Activated T-cell treated with anti-CD3 and anti-CD28 coated beads for 4 hours (primary cell): ENCODE measurements at places on chromosomes 2 and 18.

DNA sequence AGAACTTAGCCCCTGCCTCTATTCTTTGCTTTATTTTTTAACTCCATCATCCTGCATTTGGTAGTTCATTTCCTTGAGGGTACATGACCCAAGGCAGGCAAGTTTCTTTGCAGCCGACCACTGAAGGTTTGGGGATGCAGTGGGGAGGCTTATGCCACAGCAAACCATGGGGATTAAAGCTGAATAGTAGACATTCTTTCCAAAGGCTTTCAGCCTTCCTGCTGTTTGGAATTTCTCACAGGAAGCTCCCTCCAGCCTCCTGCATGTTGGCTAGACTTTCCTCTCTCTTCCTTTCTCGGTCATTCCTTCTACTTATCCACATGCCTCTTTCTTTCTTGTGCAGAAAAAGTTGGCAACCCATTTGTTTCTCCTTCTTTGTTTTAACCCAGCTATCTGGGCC lies 77.3 kb downstream of the SOCS6 start:
- DNase-seq = no peak

DNA sequence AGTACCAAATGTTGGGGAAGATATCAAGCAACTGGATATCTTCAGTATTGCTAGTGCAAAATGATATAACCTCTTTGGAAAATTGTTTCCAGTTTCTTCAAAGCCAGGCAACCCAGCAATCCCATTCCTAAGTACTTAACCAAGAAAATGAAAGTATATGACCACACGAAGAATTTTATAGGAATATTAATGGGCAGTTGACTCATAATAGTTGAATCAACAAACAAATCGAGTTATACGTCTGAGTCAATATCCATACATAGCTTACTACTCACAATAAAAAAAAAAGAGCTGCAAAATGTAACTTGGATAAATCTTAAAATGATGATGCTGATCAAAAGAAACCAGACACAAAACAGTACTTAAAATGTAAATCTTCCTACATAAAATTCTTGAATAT lies 810.4 kb downstream of the METTL4 start:
- no peak for DNase-seq

GRCh38 chr2:24652265-24653182 lies 140.7 kb downstream of the PTRHD1 start:
- no peak for DNase-seq

DNA sequence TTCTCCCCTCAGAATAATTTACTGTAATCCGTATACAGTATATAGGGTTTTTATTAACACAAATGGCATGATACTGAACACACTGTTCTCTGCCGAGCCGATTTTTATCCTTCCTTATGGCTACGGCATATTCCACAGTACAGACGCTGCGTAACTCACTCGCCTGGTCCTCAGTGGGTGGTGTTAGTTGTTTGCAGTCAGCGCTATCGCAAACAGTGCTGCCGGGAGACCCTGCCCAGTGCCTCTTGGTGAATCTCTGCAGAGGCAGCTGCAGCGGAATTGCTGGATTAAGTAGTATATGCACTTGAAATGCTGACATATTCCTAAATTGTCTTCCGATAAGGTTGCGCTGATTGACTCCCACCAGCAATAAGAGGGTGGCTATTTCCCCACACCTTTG lies 73.9 kb downstream of the MARCO start:
- DNase-seq = no peak

DNA sequence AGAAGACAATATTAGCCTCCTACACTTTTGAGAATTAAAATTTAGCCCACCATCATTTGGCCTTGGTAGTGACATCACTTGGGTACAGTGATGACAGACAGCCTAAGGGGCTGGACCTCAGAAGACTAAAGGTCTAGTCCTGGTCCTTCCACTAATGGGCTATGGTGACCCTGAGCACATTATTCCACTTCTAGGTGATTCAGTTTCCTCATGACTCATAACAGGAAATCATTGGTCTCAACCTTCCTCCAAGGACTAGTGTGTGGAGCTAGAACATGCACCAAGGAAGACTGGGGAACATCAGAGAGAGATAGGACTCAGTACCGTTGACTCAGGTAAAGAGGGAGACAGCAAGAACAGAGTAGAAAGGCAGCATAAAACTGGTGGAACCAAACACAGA lies 64.0 kb downstream of the TFCP2L1 start:
- DNase-seq = no peak

GRCh38 chr18:79510046-79510685 lies 114.4 kb downstream of the NFATC1 start:
- DNase-seq = no peak

GRCh38 chr2:21067859-21068537 lies 24.1 kb upstream of the APOB start:
- no peak for DNase-seq

DNA sequence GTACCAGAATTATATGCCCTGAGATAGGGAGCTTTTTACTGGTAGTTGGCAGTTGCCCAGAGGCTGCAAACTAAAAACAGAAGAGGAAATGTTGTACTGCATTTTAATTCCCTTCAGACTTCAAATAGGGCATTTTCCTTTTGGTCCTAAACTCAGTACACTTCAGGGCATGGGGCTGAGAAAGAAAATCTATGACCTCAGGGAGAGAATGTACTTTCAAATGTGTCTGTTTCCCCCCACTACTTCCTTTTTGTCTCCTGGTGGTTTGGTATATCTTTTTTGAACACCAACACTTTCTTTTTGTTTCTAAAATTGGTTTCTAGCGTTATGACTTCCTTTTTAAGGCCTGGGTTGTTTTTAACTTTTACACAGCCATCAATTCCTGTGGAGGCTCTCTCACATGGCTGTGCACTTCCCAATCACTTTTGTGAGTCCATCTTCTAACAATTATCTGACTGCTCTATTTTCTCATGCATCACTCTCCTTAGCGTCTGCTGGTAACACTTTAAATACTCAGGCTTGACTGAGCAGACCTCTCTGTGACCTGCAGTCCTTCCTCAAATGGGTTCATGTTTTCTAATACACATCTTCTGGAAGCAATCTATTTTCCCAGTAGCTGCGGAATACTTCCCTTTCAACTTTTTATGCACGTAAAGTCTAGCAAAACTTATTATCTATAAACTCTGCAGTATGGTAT lies 596.0 kb downstream of the LRP1B start:
- DNase-seq = no peak

- no peak for DNase-seq
Observed at GRCh38 chr2:38500283-38500634, 102.5 kb downstream of the HNRNPLL start.

DNA sequence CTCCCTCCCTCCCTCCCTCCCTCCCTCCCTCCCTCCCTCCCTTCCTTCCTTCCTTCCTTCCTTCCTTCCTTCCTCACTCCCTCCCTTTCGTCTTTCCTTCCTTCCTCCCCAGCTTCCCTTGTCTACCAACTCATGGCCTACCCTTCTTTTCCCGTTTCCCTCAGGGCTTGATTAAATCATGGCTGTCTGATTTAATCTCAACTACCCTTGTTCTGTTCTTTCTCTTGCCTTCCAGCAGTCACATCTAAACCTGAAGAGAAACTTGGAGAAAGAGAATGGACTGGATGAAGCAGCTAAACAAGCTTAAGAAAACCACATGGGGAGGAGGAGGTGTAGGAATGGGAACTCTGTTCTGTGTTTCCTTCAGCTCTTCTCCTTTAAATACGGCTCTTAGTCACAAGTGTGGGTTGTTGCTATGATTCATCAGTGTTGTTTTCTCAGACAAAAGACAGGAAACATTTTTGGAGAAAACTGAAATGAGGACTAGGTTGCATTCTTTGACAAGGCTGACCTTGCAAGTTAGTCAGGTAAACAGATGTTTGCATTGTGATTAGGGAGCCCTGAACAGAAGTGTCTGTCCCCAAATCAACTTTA lies 177.9 kb downstream of the LRRTM1 start:
- DNase-seq = no peak
